ENCODE measurements at places on chromosomes 5 and 9.

DNA sequence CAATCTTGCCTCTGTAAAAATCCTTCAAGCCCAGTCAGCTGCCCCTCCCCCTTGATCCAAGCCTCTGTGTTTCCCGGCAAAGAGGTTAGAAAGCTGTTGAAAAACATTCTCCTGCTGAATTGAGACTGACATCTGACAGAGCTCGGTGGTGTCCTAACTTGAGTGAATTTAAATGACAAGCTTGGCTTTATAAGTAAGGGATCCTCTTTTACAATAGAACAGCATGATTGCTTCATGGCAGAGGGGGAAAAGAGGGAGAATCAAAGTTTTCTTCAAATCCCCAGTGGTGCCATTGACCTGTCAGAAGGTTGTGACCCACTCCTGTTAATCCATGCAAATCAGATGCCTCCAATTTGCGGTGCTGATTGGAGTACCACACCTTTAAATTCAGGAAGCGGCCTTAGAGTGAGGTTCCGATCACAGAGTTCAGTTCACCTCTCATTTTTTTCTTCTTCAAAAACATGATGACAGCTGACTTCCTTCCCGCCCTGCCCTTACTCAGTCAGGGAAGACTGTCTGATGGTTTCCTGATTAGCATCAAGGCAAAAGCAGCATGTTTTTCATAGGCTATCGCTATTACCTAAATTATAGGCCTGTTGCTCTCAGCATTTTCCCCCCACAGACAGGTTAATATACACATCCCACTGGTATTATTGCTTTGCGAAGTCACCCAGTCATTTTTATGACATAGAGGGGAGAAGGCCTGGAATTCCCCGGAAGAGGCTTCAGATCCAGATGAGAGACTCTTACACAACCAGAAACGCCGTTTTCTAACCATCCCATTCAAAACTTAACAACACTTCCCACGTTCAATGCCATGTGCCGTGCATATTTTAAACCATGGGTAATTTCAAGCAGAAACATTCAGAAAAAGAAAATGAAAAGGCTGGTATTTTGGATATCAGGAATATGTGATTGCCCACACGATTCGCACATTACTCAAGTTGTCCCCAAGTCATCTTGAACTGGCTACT is 141.4 kb downstream of the EBF1 start:
- no peak for DNase-seq

GRCh38 chr5:96648593-96648992 is 13.6 kb upstream of the CAST start:
- DNase-seq: no peak

- DNase-seq: no peak
These were observed 204.5 kb downstream of the RGS3 start for GRCh38 chr9:113668061-113668460.

GRCh38 chr5:147177125-147177840 is 57.5 kb upstream of the STK32A start:
- no peak for DNase-seq

All from stimulated activated CD4-positive, alpha-beta T cell treated with anti-CD3 and anti-CD28 coated beads, TNF-alpha, amount 100 ng/mL, for 48 hours (primary cell).